Activated T-cell treated with anti-CD3 and anti-CD28 coated beads, Interleukin-2, amount 50 U/mL, for 24 hours (primary cell): ENCODE measurements at places on chromosomes 1 and 21.

DNA sequence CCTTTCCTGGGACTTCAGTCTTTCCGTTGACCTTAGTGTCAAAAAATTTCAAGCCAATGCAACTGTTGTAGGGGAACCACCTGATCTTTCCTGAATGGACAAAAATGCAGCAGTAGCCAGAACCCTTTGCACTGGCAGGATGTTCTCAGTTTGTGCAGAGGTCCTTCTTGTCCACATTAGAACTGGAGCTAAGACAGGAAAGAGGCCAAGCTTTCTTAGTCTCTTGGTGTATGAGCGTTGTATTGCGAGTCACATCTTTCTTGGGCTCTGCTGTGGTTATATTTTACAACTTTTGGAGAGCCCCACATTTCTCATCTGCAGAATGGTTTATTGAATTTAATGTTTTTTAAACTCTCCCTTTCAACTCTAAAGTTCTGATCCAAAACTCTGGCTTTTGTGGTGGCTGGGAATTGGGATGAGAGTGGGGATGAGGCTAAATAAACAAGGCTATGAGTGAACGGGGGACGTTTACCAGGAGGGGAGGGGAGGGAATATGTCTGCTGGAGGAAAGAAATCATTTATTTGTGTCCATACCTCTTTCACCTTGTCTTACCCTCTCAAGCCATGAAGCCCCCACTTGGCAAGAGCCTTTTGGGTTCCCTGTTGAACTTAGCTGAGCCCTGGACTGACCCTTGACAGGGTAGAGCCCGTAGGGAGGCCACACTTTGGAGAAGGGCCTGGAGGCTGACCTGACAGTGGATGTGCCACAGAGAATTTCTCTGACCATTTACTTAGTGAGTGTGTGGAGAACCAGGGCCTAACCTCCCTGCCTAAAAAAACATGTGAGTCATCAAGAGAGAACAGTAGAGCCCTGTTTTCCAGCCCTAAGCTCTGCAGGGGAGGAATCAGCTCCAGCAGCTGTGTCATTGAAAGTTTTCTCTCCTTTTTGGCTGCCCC, 586 bp downstream of the CHI3L2 start:
- peak overlapping the region; percentile 53 for H3K27ac ChIP-seq
- H3K4me3 ChIP-seq, result no peak overlapping the region
- H3K4me1 ChIP-seq, result peaks cover 75% of the 10 kb centered on the region
- DNase-seq, result no peak

DNA sequence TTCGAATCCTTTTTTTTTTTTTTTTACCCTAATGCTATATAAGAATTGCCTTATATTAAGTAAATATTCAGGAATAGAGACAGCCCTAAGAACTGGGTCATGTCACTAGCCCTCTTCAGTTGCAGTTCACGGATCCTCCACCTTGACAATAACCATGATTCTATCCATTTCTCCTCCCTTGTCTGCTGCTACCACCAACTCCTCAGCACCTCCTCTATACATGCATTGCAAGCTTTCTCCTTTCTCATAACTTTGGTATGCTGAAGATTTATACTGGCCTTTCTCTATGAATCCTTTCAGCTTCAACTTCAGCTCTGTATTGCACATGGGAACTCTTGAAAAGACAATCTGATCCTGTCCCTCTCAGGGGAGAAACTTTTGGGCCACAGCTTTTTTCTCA, 14.3 kb upstream of the DR1 start:
- no peak overlapping the region for H3K27ac ChIP-seq
- peaks cover 5% of the 10 kb centered on the region for H3K36me3 ChIP-seq
- no peaks in the 10 kb centered on the region for H3K27me3 ChIP-seq
- H3K4me1 ChIP-seq, result peaks cover 3% of the 10 kb centered on the region
- H3K4me3 ChIP-seq, result no peak overlapping the region

DNA sequence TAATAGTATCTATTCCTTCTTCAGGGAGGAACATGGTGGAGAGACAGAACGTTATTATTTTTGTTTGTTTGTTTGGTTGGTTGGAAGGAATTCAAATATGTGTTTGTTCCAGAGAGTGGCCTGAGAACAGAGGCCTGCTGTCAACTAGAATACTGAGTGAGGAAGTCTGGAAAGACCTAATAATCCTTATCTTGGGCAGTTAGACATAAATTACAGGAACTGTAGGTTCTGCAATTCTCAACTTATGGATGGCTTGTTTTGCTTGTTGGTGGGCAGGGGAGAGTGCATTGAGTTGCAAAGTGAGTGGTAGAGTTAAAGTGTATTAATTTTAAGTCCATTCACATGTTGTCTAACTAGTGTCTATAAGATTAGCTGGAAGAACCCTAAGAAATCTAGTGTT, 197.6 kb downstream of the BACH1 start:
- DNase-seq, result no peak
- H3K36me3 ChIP-seq, result peaks cover 23% of the 10 kb centered on the region
- no peaks in the 10 kb centered on the region for H3K27me3 ChIP-seq
- no peak overlapping the region for H3K4me3 ChIP-seq
- H3K27ac ChIP-seq, result no peak overlapping the region

GRCh38 chr21:45010096-45010495, 64.3 kb upstream of the ADARB1 start:
- DNase-seq, result no peak
- H3K27me3 ChIP-seq, result peaks cover 10% of the 10 kb centered on the region
- no peak overlapping the region for H3K4me3 ChIP-seq

GRCh38 chr21:26116456-26117011, 54.0 kb downstream of the APP start:
- no peaks in the 10 kb centered on the region for H3K27me3 ChIP-seq
- no peak overlapping the region for H3K4me3 ChIP-seq
- H3K36me3 ChIP-seq, result peaks cover 7% of the 10 kb centered on the region

- H3K27me3 ChIP-seq, result no peaks in the 10 kb centered on the region
- peaks cover 90% of the 10 kb centered on the region for H3K4me1 ChIP-seq
- H3K36me3 ChIP-seq, result peaks cover 2% of the 10 kb centered on the region
- H3K4me3 ChIP-seq, result peak overlapping the region; percentile 27
These were observed 19.4 kb downstream of the NEK7 start for GRCh38 chr1:198176179-198176578.

- H3K4me1 ChIP-seq, result no peaks in the 10 kb centered on the region
- no peak overlapping the region for H3K27ac ChIP-seq
- no peak for DNase-seq
These were observed 1237.2 kb downstream of the PLA2G4A start for GRCh38 chr1:188065917-188066316.

DNA sequence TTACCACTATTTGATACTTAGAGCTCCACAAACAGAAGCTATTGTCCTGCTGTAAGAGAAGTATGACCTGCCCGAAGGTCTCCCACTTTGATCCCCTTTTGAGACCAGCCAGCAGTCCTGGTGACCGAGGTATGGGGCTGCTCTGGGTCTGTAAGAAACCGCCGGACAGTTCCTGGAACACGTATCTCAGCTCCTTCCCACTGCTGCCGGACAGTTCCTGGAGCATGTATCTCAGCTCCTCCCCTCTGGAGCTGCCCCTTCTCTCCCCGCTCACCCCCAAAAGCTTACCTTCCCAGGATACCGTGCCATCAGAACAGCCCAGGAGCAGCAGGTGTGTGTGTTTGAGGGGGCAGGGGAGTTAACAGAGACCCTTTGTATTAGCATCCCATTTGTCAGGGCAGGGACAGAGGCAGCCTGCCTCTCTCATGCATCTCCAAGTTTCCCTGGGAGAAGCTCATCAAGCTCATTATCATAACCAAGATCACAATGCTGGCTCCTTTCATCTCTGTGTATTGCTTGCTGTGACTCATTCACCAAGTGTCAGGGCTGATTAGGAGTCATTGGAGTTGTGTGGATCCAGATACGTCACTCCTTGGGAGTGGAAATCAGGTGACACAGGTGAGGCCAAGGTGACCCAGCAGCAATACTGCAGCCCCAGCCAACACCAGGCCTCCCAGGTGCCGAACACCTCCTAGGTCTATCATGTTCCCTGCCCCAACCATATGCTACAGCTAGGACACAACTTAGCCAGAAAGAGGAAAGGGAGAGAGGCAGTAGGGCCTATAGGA, 25.3 kb downstream of the OPTC start:
- no peak for DNase-seq
- H3K36me3 ChIP-seq, result no peaks in the 10 kb centered on the region
- H3K27ac ChIP-seq, result no peak overlapping the region
- H3K27me3 ChIP-seq, result no peaks in the 10 kb centered on the region

DNA sequence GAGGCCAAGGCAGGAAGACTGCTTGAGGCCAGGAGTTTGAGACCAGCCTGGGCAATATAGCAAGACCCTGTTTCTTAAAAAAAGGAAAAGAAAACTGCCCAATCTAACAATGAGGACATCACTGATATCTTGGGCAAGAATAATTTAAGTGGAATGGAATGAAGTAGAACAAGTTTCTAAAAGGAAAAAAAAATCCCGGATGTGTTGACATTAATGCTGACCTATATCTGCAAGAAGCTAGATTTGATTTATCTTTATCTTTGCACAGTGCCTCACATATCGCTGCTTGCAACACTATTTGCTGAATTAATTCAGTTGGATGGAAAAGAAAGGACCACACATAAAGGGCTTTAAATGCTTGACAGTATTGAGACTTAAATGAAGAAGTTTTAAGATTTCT, 27.8 kb downstream of the DIPK1A start:
- peaks cover 59% of the 10 kb centered on the region for H3K4me1 ChIP-seq
- no peak for DNase-seq
- no peaks in the 10 kb centered on the region for H3K27me3 ChIP-seq

- no peak overlapping the region for H3K4me3 ChIP-seq
- H3K27me3 ChIP-seq, result peaks cover 18% of the 10 kb centered on the region
These were observed 53.4 kb downstream of the ZBTB18 start for GRCh38 chr1:244104309-244105060.

- no peak overlapping the region for H3K4me3 ChIP-seq
- DNase-seq, result no peak
- H3K4me1 ChIP-seq, result no peaks in the 10 kb centered on the region
- H3K27ac ChIP-seq, result no peak overlapping the region
These were observed 46.5 kb upstream of the RNF11 start for GRCh38 chr1:51189421-51190073.

- H3K4me1 ChIP-seq, result no peaks in the 10 kb centered on the region
- H3K27me3 ChIP-seq, result no peaks in the 10 kb centered on the region
- H3K36me3 ChIP-seq, result no peaks in the 10 kb centered on the region
- H3K27ac ChIP-seq, result no peak overlapping the region
These were observed 159.2 kb downstream of the AGBL4 start for GRCh38 chr1:49864581-49864980.

GRCh38 chr1:155079210-155079486, 511 bp downstream of the EFNA3 start:
- peak overlapping the region; percentile 65 for H3K4me3 ChIP-seq
- H3K27ac ChIP-seq, result peak overlapping the region; percentile 53
- no peaks in the 10 kb centered on the region for H3K36me3 ChIP-seq
- DNase-seq, result no peak
- peaks cover 43% of the 10 kb centered on the region for H3K4me1 ChIP-seq

DNA sequence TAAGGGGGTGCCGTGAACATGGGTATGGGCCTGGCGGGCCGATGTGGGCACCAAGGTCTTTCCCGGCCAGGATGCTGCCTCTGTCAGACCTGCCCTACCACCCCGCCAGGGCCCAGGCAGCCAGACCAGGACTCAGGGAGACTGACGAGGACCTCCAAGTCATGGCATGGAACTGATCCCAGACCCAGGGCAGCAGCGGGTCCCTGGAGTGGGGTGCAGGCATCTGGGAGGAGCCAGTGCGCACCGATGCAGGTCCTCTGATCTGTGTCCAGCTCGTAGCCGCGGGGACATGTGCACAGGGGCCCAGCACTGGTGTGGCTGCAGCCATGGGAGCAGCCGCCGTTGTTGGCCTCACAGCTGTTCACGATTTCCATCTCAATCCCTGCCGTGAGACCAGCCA, 56.8 kb downstream of the ARHGEF16 start:
- no peak for DNase-seq
- H3K27ac ChIP-seq, result no peak overlapping the region
- H3K4me3 ChIP-seq, result no peak overlapping the region
- H3K36me3 ChIP-seq, result peaks cover 9% of the 10 kb centered on the region

- H3K36me3 ChIP-seq, result peaks cover 43% of the 10 kb centered on the region
- H3K27me3 ChIP-seq, result no peaks in the 10 kb centered on the region
- peak overlapping the region; percentile 87 for H3K4me3 ChIP-seq
- peak overlapping the region; percentile 98 for H3K27ac ChIP-seq
- H3K4me1 ChIP-seq, result peaks cover 98% of the 10 kb centered on the region
These were observed 2.2 kb downstream of the RUNX1 start for GRCh38 chr21:35046880-35047229.

- no peaks in the 10 kb centered on the region for H3K36me3 ChIP-seq
- DNase-seq, result peak; percentile 67
- H3K4me3 ChIP-seq, result no peak overlapping the region
These were observed 41.7 kb downstream of the PRKCZ start for GRCh38 chr1:2091611-2092604.

DNA sequence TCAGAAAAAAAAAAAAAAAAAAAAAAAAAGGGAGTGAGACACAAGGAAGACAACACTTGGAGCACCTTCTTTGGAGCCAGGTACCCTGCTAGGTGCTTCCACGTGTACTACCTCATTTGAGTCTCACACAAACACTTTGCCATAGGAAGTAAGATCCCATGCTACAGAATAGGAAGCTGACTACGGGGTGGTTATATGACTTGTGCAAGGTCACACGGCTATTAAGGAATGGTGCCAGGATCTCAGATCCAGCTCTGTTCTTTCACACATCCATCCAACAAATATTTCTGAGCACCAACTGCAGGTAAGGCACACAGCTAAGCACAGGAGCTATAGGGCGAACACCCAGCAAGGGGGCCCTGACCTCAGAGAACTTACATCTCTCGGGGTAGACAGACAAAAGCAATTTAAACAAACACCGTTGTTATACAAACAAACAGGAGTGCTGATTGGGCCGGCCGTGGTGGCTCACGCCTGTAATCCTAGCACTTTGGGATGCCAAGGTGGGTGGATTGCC, 22.4 kb downstream of the PTAFR start:
- H3K27ac ChIP-seq, result no peak overlapping the region
- peaks cover 17% of the 10 kb centered on the region for H3K36me3 ChIP-seq
- H3K4me1 ChIP-seq, result no peaks in the 10 kb centered on the region
- no peaks in the 10 kb centered on the region for H3K27me3 ChIP-seq

DNA sequence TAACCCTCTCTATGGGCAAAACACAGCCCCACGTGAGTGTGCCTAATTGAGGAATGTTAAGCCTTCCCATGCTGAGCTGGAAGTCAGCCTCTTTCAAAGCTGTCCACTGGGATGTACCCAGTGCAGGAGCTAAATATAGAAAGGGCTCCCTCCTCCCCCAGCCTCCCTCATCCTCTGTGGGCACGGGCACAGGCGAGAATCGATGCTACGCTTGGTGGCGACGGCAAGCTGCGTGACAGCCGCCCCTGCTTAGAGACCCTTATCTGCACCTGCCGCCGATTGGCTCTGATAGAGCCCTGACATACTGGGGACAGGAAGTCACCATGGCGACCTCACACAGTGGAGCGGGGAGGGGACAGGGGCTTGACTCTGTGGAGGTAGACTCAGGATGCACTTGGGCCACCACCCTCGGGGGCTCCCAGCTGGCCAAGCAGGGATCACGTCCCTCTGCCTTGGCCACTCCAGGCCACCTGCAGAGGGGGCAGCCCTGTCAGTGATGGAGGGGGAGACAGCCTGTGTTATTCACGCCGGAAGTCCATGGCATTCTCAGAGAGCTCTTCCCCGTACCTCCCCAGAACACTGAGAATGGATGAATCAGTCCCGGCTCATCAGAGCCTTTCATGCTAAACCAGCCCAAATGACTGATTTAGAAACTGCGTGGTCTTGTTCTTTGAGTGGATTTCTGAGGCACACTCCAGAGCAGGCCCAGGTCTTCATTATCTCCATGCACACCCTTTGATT, 84.8 kb downstream of the KCND3 start:
- H3K36me3 ChIP-seq, result no peaks in the 10 kb centered on the region
- no peak for DNase-seq
- no peak overlapping the region for H3K4me3 ChIP-seq
- peaks cover 55% of the 10 kb centered on the region for H3K27me3 ChIP-seq
- peaks cover 14% of the 10 kb centered on the region for H3K4me1 ChIP-seq
- peak overlapping the region; percentile 66 for H3K27ac ChIP-seq
